M059J (cell line): ENCODE measurements at places on chromosomes 3 and 15.

- DNase-seq, result no peak
These were observed 253.5 kb downstream of the CDIN1 start for GRCh38 chr15:36832774-36833463.

DNA sequence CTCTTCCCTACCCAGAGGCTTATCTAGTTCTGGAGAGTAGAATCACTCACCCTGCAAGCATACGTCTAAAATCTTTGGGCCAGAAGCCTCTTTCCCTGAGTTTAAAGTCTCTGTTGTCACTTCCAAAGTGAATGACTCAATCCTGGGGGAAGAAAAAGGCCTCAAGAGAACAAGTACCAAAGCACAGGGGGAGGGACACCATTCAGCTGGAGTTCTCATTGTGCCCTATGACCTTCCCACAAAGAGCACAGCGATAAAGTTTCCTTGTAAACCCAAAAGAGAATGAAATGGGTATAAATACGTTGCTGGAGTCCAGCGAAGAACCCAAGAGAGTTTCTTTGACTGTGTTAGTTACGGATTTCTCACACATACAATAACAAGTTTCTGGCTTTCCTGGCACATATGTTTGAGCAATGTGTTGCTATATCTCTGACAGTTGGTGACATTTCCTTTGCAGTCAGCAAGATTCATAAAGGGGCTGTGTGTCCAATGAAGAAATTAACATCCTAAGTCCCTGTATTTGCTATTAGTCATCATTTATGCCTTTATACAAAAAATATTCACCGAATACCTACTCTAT, 107.3 kb upstream of the PTPRG start:
- DNase-seq, result no peak

- no peak for DNase-seq
These were observed 52.9 kb upstream of the TBL1XR1 start for GRCh38 chr3:177250151-177250550.

DNA sequence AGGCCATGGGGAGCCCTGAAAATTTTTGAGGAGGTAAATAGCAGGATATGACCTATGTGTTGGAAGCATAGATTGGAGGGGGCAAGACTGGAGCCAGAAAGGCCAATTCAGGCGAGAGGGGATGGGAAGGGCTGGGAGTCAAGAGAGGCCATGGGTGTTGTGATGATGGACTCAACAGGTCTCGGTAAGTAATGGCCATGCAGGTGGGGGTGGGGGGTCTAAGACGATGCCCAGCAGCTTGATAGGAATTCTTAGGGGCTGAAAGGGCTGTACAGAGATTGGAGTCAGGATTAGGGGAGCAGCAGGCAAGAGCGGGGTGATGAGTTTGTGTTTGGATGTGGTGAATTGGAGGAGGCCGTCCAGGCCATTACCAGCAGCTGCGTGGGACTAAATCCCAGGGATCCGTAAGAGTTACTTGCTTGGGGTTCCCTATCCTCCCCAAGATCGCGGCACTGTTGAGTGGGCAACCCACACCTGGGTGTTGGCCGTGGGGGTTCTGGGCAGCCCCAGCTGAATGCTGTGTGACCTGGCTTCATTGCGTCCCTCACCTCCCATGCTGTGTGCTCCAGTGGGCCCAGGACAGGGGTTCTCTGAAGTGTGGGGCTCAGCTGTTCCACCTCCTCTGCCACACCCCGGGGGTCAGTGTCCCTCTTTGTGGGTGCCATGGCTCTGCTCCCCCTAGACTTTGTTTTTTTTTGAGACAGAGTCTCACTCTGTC, 41.8 kb upstream of the CHRNB4 start:
- no peak for DNase-seq

GRCh38 chr3:25831578-25831977, 41.7 kb downstream of the OXSM start:
- peak; percentile 18 for DNase-seq

DNA sequence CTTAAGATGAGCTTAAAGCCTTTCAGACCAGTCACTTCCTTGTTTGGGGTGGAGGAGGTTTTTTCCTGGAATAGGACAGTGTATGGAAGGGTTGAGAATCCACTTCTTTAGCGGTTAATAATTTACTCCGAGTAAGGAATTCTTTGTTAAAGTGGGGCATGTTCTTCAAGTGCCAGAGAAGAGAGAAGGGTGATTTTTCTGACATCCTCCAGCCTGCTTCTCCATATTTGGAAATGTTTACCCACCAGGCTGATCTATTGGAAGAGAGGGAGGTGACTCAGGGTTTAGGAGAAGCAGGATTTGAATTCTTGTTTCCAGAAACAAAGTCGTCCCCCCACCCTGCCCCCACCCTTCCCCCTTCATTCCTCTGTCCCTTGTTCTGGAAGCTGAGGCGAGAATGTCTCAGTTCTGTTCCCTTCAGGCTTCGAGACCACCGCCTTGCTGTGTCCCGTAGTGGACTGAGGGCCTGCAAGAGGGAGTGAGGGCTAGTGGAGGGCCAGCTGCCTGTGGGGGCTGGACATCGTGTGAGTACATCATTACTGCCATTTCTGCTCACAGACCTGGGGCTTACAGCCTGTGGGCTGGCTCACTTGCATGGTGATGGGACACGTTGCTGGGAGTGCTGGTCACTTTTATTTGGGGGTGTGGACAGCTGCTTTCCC, 58.5 kb downstream of the LPP start:
- peak; percentile 81 for DNase-seq

GRCh38 chr15:66670762-66671580, 31.1 kb upstream of the SMAD6 start:
- DNase-seq, result no peak

GRCh38 chr15:94579286-94579685, 347.9 kb downstream of the MCTP2 start:
- DNase-seq, result no peak

- DNase-seq, result no peak
These were observed 36.0 kb downstream of the AAGAB start for GRCh38 chr15:67218428-67218827.

DNA sequence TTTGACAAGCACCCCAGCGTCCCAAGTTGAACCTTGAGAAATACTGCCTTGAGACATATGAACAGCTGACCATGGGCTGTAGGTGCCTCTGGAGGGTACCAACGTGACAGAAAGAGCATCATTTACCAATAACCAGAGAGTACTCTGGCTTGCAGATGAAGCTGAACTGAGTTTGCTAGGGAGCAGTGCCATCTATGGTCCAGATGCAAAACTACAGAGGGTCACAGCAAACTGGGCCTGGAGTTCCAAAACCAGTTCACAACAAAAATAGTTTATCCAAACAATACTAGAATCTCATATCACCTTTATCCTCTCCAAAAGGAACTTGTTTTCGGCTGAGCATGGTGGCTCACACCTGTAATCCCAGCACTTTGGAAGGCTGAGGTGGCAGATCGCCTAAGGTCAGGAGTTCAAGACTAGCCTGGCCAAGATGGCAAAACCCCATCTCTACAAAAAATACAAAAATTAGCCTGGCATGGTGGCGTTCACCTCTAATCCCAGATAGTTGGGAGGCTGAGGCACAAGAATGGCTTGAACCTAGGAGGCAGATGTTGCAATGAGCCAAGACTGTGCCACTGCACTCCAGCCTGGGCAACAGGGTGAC, 69.3 kb downstream of the CHAC1 start:
- peak; percentile 42 for DNase-seq

DNA sequence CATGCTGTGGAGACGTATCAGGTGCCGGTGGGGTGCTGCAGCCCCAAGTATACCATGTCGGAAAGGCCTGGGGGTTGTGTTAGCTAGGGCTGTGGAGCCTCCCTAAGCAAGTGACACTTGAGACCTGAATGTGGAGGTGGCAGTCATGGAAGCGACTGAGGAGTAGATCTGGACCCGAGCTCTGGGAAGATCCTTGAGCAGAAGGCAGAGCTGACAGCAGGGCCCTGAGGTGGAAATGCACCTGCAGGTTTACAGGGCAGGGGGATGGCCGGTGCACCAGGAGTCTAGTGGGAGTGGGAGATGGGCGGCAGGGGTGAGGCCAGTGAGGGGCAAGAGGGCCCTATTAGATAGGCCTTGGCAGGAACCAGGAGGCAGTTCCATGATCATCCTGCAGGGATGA, 91.8 kb upstream of the PLXNA1 start:
- DNase-seq, result no peak

DNA sequence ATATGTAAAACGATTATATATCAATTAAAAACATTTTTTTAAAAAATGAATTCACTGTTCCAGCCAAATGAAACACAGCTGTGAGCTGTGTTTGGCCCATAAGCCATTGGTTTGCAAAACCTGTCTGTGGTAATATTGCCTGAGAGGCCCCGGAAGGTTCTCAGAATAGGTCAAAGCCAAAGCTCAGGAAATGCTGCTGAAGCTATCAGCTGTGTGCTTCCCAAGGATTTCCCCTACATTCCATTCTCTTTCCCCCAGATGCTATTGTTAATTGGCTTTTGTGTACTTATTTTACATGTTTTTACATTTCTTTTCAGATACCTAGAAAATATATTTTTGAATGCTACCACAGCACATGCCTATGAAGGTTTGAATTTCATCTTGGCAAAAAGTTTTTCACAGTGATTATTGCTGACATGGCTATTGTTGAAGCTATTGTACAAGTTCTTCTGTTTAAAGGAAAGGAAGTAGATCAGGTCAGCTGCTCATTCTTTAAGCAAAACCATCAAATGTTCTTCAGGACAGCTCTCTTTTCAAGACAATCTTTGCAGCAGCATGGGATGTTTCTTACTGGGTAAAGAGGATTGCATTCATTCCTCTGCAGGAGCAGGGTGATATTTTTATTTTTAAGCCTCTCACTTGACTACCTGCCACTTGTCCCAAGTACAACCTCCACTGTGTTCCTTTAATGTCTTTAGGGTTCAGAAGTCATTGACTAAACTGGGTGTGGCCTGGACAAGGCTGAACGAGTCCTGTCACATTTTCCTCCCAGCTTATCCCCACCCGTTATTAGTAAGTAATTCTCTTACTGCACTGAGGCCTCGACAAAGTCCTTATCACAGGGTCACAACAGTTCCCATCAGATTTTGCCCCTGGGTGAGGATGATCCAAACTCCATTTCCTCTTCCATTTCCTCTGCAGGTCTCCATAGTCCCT, 26.3 kb upstream of the BNC1 start:
- no peak for DNase-seq

DNA sequence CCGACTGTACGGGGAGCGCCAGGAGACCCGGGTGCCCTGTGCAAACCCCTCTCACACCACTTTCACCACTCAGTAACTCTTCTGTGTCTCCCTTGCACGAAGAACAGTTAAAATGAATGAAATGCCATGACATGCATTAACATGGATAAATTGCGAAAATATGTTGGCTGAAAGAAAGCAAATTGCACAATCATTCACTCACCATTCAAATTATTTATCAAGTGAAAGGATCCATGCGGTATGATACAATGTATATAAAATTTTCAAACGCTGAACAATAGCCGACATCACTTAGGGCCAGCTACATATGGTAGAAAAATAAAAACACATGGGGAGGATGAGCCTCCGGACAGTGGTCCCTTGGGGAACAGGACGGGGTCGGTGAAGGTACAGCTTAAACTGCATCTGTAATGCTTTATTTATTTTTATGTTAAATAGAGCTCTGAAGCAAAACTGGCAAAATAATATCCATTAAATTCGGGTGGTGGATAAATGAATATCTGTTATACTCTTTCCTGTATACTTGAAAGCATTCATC, 45.9 kb downstream of the SLC12A8 start:
- no peak for DNase-seq

DNA sequence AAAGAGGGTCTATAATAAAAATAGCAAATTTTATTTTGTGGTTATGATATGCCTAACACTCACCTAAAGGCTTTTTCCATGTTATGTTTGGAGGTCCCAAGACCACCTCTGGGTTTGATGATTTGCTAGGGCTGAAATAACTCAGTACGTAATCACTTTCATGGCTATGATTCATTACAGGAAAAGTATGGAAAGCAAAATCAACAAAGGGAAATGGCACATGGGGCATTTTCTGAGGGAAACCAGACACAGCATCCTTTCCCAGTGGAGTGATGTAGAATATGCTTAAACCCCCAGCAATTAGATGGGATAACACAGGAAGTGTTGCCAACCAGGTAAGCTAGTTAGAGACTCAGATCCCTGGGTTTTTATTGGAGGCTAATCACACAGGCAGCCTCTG, 701.6 kb upstream of the CBLB start:
- no peak for DNase-seq

- DNase-seq, result no peak
These were observed 167.3 kb downstream of the SLCO3A1 start for GRCh38 chr15:92020804-92021203.

- DNase-seq, result no peak
These were observed 16.5 kb upstream of the FBXO22 start for GRCh38 chr15:75887178-75887577.

DNA sequence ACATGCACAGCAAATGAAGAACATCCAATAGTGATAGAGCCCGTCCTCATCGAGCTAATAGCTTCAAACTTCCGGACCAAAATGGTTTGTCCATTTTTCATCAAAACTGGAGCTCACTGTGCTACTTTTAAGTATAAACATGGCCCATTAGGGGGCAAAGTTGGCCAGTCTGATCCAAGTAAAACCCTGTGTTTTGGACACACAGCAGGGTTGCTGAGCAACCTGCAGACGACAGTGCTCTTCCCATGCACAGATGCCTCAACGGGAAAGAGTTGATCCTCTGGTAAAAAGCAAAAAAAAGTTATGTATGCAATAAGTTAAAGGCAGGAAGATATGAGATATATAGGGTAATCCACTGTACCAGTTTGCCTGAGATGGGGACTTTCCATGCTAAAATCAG, 244.0 kb upstream of the THBS1 start:
- DNase-seq, result peak; percentile 56

- DNase-seq, result no peak
These were observed 298.2 kb upstream of the SATB1 start for GRCh38 chr3:18723206-18723810.

- DNase-seq, result no peak
These were observed 55.6 kb downstream of the MECOM start for GRCh38 chr3:169607949-169608348.

DNA sequence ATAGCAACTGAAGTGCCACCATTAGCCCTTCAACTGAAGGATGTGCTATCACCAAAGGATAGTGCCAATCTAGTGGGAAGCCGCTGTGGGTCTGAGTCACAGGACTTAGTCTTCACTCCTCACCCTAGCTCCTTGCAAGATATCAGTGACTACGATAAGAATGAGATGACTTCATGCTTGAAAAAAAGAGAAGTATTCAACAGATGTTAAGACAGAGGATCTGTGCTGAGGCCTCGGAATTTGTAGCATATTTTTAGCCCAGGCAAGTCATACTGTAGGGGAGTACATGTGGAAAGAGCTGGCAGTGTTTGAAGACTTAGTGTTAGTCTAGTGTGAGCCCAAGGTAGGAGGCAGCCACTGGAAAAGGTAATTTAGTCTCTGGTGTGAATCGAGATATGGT, 270.7 kb upstream of the LRTM1 start:
- peak; percentile 91 for DNase-seq
